ENCODE measurements at places on chromosomes 16 and 17. TPM values are rescaled to one million over a fixed set of nuclear protein-coding genes. Genes with fewer than 3 reads are reported as not detected.

TBX21 gene
- 2.8 TPM for total RNA-seq

IKZF3 gene
- 3.5 TPM for total RNA-seq

MYBBP1A gene
- total RNA-seq: 36.2 TPM

C1QL1 gene
- 9.2 TPM for total RNA-seq

COL1A1 gene
- 21.2 TPM for total RNA-seq

KRTAP4-6 gene
- not detected for total RNA-seq

ZNF688 gene
- 7.4 TPM for total RNA-seq

GGNBP2 gene
- 80.9 TPM for total RNA-seq

- peak; percentile 43 for DNase-seq
These were observed at the start of gene FZD2 for GRCh38 chr17:44556832-44557606. TSS of gene FZD2 (plus strand) at chr17:44557484. CDS start at chr17:44557689, 205 bp downstream.

GRCh38 chr17:18949566-18949965 lies 2.4 kb upstream of the SLC5A10 start:
- DNase-seq: no peak

GRCh38 chr17:68953340-68953997 lies 1.7 kb downstream of the ABCA8 start:
- DNase-seq: no peak

GRCh38 chr17:68734931-68735330 lies 133.8 kb upstream of the FAM20A start:
- no peak for DNase-seq

- DNase-seq: no peak
These were observed 62.3 kb downstream of the TIMM22 start for GRCh38 chr17:1059131-1059795.

GRCh38 chr17:34447406-34447805 lies 84.4 kb upstream of the CCL1 start:
- DNase-seq: no peak

DNA sequence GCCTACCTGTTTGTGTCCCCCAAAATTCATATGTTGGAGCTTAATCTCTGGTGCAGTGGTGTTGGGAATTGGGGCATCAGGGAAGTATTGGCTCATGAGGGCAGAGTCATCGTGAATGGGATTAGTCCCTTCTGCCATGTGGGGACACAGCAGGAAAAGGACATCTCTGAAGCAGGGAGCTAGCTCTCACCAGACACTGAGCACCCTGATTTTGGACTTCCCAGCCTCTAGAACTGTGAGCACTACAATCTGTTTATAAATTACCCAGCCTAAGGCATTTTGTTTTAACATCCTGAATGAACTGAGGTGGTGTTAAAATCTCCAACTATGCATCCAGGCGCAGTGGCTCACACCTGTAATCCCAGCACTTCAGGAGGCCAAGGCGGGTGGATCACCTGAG lies 206.0 kb downstream of the SEC14L1 start:
- DNase-seq: no peak

- DNase-seq: no peak
These were observed 97.1 kb downstream of the TMEM100 start for GRCh38 chr17:55625521-55625920.

DNA sequence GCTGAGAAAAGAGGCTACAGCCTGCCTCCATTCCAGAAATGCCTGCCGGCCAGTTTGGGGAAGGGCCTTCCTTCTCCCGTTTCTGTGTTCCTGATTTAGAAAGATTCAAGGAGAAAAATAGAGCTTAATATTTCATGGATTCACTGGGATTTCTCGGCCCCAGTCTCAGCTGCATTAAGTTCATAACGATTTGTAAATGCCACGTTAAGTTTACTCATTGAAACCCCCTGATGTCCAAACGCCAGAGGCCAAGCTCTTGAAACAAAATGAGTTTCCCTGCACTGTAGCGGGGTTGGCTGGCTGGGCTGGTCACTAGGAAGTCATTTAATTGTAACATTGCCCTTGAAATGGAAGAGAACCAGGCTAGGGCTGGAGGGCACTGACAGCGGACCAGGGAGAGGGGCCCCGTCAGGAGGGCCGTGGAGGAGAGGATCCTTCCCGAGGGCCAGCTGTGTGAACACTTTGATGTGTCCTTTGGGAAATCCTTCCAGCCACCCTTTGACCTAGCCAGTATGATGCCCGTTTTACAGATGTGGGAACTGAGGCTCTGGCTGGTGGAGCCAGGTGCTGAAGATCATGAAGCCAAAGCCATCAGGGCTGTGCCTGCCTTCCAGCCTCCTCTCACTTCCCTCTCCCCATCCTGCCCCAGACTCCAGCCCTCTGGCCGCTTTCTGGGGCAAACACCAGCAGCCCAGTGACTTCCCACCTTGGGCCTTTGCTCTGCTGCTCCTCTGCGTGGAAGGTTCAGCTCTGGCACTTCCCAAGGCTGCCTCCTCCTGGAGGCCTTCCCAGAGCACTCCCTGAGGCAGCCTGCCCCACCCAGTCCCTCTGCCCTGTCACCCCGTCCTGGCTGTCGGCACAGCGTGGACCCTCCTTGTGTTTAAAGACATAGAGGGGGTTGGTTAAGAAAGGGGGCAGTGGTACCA lies 220.6 kb downstream of the KATNIP start:
- DNase-seq: no peak

DNA sequence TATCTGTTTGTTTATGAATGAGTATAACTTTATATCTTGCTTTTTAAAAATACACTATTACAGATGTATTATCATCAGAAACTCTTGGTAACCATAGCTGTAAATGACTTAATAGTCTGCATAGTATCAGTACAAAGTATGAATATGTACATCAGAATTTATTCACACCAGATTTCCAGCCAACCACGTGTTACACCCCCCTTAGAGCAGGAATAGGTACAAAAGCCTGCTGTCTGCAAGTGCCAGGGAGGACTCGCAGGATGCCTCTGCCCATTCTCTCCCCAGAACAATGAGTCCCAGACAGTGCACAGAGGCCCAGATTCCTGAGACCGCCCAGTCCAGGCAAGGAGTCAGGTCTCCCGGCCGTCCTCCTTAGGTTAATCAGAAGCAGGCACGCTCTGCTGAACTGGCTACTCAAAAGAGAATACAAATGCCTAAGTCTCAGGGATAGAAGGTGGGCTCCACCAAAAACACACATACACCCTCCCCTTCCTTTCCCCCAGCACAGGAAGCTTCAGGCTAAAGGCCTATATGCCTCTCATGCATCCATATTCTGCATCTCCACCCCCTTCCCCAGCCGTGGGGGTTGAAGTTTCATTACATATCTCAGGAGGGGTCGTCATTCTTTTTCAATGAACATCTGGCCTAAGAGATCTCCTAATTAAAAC lies 159.1 kb upstream of the CDH11 start:
- no peak for DNase-seq

DNA sequence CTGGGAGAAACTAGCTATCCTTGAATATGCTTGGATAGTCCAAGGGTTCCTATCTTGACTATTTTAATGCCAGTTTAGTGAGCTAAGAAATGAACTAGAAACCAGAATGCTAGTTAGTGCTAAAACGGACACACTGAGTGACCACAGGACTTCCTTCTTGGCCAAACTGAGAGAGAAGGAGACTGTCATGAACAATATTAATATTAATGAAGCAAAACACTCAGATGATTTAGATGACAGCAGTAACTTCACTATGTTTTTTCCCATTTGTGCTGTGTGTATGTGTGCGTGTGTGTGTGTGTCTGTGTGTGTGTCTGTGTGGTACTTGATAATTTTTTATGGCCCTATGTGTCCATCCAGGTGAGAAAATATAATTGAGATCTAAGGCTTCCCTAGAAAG lies 2.2 kb upstream of the ATXN1L start:
- no peak for DNase-seq

DNA sequence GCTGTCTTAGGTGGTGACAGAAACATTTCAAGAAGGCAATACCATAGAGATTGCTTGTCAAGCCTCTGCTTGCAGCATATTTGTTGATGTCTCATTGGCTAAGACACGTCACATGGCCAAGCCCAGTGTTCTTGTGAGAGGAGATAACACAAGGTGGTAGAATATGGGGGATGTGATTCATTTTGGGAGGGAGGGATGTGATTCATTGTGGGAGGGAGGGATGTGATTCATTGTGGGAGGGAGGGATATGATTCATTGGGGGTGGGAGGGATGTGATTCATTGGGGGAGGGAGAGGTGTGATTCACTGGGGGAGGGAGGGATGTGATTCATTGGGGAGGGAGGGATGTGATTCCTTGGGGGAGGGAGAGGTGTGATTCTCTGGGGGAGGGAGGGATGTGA lies 470.5 kb upstream of the SALL1 start:
- DNase-seq: no peak

DNA sequence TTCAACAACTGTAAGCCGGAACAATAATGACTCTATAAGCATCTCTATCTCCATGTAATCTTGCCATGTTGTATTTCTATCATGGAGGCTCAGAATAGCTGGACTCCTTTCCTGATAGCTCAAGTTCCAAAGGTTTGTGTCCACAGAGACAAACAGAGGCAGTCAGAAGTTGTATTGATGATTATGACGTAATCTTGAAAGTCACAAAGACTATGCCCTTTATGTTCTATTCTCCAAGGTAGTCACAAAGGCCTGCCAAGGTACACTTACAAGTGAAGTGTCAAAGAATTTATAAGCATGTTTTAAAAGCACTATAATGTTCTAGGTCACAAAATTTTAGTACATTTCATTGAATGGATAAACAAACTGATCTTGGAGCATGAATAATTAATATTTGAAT lies 542.2 kb downstream of the CDH11 start:
- no peak for DNase-seq

GRCh38 chr17:9258115-9259015 lies 237.1 kb downstream of the NTN1 start:
- no peak for DNase-seq

GRCh38 chr16:87325423-87325858 lies 8.2 kb upstream of the C16orf95 start:
- no peak for DNase-seq

DNA sequence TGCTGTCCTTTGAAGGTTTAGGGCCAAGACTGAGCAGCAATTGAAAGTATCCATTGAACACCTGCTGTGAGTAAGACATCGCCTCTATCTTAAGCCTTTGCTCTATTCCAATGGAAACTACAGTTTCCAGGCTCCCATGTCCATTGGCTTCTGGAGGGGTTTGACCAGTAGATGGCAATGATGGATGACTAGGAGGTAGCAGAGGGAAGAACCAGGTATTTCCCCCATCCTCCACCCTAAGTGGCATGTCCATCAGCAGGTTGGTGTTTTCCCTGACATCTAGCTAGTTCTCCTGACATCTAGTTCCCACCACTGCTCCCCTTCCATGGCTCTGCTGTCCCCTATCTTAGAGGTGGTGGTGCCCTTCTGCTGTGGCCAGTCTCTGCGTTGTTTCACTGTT lies 58.7 kb downstream of the CENPV start:
- DNase-seq: no peak

GRCh38 chr16:53672461-53672860 lies 31.2 kb downstream of the RPGRIP1L start:
- no peak for DNase-seq

GRCh38 chr17:57781386-57782061 lies 36.4 kb upstream of the CCDC182 start:
- DNase-seq: no peak

DNA sequence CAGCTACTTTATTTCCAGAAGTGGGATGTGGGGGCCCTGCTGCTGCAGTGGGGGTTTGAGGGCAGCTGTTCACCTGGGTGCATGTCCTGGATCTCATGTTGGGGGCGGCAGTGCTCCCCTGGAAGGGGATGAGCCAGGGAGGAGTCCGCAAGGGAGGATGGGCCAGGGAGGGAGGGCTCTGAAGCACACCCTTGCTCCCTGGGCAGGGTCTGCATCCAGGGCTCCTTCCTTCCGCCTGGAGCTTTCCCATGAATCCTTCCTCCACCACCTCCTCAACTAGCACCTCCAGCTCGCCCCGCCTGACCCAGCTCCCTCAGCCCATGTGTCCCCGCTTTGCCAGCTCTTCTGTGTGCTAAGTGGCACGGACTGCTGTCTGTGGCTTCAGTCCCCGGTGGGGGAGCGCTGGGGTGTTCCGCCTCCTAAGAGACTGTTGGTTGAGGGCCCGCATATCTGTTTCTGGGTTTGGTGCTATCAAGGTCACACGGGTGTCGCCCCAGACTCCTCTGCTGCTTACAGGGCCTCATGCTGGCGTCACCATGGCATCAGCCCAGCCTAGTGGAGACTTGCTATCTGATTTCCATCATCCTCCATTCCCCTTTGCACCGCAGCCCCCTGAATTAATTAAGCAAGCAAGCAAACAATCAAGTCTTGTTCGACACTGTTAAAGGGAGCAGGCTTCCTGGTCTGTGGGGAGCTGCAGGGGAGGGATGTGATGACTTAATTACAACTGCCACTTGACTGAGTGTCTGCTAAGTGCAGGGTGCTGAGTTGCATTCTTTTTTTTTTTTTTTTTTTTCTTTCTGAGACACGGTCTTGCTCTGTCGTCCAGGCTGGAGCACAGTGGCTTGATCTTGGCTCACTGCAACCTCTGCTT lies 71.8 kb downstream of the PRKCA start:
- no peak for DNase-seq

DNA sequence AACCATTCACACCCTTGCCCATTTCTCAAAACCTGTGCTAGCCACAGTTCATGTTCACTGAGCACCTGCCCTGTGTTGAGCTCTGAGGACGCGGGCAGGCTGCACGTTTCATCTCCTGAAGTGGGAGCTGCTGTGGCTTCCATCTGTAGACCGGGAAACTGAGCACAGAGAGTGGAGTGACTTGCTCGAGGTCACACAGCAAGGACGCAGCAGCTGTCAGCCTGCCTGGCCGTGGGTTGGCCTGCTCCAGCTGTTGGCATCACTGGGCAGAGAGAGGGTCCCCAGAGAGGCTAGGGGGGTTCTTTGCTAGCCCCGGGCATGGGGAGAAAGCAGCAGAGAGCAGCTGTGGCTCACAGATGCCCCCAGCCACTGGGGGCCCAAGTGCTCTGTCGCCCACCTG lies 28.8 kb downstream of the ZFPM1 start:
- DNase-seq: no peak

All from omental fat pad (tissue), 4 donors.